Peyer's patch (tissue), 4 donors: ENCODE measurements at places on chromosomes 5 and 9.

DNA sequence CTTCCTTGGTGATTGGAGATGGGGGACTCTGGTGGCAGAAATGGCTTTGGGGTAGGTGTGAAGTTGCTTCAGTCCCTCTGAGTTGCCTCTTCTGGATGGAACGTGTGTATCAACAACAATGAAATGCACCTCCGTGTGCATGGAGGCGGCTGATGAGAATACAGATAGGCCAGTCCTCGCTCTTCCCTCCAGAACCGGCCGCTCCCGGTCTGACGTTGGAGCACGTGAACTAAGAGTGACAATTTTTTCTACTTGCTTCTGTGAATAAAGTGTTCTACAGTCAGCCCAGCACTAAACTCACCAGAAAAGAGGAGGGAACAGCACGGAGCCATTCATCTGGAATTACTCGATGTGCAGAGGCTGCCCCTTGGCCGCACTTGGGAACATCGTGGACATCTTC, 90.7 kb downstream of the ANKRD33B start:
- DNase-seq: no peak

DNA sequence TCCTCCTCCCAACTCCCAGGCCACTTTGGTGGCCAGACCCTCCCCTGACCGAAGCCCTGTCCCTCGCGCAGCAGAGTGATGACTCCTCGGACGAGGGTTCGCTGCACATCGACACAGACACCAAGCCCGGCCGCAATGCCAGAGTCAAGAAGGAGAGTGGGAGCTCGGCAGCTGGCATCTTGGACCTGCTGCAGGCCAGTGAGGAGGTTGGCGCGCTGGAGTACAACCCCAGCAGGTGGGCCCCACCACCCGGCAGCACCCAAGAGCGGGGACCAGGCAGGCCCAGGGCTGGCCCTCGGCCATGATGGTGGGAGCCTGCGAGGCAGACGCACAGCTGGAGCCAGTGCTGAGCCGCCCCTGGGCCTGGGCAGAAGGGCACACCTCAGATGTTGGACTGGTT, 90.6 kb downstream of the PHF2 start:
- no peak for DNase-seq

DNA sequence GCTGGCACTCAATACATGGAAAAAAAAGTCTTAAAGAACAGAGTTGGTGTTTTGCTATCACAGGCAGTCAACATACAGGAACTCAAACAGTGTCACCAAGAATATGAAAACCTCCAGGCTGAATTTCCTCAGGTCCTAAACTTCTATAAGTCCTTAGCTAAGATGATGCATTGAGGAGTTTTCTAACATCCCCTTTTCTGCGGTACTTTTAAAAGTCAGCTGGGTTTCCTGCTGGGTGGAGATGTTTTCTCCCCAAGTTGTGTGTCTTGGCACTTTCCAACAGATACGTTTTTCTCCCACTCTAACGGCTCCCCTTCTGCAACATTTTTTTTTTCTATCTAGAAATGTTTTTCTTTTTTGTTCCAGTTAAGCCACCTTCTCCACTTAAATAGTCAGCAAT, 244.8 kb upstream of the HAPLN1 start:
- DNase-seq: no peak

GRCh38 chr5:168712280-168712924, 133.2 kb upstream of the PANK3 start:
- no peak for DNase-seq

- no peak for DNase-seq
Measured at GRCh38 chr9:13445103-13445500, 165.6 kb upstream of the MPDZ start.

DNA sequence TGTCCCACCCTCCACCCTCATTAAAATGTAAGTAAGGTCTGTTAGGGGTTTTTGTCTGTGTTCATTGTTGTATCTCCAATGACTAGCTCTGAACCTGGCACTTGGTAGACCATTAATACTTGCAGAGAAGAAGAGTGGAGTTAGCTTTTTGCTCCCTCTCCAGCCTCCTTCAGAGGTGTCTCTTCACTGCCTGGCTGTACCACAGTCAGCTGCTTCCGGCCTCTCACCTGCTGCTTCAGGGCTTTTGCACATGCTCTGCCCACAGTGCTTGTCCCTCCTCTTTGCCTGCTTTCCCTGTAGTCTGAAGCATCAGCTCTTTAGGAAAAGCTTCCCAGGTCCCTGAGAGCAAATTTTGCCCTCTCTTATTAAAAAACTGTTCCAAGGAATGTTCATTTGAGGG, 83.6 kb downstream of the SNX24 start:
- no peak for DNase-seq

- no peak for DNase-seq
Measured at GRCh38 chr5:157182143-157182757, 1.6 kb downstream of the ITK start.

DNA sequence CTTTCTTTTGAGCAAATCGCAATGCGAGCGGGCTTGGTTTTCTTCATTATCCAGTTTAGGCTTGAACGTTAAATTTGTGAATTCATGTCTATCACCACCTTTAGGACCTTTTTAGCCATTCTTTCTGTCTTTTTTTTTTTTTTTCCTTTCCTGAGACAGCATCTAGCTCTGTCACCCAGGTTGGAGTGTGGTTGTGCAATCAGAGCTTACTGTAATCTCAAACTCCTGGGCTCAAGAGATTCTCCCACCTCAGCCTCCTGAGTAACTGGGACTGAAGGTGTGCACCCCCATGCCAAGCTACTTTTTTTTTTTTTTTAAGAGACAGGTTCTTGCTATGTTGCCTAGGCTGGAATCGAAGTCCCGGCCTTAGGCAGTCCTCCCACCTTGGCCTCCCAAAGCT, 39.2 kb upstream of the LRRC14B start:
- no peak for DNase-seq

DNA sequence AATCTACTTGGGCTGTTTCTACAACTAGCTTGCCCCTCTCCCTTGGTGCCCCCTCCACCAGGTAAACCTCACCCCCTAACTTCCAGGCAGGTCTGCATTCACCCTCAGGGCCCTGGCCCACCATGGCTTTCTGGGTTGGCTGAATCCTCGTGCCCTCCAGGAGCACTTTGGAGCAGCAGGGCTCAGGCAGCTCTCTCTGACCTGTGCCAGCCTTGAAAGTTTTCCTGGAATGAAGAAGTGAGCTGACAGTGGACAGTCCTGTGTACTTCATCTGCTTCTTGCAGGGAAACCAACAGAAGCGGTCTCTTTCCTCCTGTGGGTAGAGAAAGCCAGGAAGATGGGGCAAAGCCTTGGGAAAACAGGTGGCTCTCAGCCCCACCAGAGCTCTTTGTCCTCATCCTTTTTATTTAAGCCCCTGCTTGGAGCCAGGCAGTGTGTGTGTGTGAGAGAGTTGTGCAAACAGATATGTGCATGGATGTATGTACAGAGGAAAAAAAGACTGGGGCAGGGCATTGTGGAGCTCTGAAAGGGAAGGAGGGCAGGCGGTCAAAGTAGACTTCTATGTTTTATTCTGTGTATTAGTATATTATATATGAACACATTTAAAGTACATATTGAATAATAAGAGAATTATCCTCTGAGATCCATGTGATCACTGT, 62.3 kb upstream of the SPRY4 start:
- no peak for DNase-seq

DNA sequence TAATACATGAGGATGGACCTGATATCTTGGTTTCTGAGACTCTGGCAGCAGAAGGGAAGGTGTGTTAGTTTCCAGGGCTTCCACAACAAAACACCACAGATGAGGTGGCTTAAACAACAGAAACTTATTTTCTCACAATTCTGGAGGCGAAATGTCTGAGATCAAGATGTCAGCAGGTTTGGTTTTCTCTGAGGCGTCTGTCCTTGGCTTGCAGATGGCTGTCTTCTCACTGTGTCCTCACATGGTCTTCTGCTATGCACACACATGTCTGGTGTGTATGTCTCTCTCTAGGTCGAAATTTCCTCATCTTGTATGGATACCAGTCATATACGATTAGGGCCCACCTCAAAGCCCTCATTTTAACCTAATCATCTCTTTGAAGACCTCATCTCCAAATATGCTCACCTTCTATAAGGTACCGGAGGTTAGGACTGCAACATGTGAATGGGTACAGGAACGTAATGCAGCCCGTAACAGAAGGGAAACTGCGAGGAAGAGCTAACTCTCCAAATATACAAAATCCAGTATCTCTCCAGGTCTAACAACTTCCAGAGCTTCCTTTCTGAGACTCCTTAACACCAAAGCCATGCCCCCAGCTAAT, 139.8 kb upstream of the SMARCA2 start:
- DNase-seq: no peak

- no peak for DNase-seq
Measured at GRCh38 chr5:142175461-142176142, 67.0 kb downstream of the NDFIP1 start.

DNA sequence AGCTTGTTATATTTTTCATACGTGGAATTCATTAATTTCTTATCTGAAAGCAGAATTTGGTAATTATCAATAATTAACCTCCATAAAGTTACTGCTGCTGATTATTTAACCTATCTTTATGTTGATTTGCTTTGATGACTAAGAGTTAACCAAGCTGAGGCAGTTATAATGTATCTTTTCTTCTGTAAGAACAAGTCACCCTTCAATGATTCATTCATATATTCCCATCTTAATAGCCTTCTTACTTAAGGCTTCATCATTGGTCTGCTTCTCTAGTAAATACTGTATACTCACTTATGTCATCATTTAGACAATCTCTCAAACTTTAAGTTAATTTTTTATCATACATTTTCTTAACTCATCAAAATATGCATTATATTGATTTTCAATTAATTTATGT, 592.2 kb downstream of the ANXA1 start:
- no peak for DNase-seq

- no peak for DNase-seq
Measured at GRCh38 chr5:5953584-5954274, 424.6 kb downstream of the MED10 start.

- no peak for DNase-seq
Measured at GRCh38 chr5:14212838-14213237, 69.7 kb downstream of the TRIO start.

DNA sequence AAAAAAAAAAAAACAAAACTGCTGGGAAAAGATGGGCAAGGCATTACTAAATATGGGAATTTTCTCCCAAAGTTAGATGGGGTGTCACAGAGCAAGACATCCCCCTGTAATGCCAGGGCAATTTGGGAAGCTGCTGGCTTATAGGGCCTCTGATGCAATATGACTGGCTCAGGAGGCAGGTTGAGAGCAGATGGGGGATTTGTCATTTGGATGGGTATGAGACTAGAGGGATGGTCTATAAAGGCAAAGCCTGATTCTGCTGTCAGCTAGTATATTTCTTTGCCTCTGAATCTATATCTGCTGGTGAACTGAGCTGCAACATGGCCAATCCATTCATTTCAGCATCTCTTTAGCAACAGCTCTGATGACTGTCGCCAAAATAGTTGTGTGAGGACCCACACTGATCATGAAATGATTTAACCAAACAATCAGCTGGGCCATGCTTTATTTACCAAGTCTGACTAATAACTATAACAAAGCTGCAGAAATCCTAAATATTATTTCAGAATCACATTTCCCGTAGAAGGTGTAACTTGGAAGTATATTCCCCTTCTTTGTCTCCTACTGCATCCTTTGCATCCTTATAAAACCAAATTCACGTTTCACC, 455.1 kb upstream of the ZNF608 start:
- no peak for DNase-seq

- peak; percentile 39 for DNase-seq
Measured at GRCh38 chr9:134961331-134962064, 43.8 kb upstream of the FCN1 start.

- DNase-seq: peak; percentile 77
Measured at GRCh38 chr9:131585375-131585774, 40.1 kb downstream of the PRRT1B start.

DNA sequence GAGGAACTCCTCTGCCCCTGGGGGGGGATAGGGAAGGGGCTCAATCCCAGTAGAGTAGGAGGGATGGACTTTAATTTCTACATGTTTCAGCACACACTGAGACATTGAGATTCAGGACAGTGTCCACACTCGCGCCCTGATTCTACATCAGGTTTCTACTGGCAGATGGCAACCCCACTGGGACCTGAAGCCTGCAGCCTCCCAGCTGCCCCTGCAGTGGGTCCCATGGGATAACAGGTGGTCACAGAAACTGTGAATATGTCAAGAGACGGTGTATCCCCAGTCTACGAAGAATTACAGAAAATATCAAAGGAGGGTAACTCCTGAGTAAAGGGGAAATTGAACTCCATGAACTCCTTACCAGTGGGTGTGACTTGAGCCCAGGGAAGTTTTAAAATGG, 2.4 kb upstream of the TERT start:
- DNase-seq: no peak

- DNase-seq: peak; percentile 76
Measured at GRCh38 chr9:16726718-16727451, 143.6 kb downstream of the BNC2 start.

DNA sequence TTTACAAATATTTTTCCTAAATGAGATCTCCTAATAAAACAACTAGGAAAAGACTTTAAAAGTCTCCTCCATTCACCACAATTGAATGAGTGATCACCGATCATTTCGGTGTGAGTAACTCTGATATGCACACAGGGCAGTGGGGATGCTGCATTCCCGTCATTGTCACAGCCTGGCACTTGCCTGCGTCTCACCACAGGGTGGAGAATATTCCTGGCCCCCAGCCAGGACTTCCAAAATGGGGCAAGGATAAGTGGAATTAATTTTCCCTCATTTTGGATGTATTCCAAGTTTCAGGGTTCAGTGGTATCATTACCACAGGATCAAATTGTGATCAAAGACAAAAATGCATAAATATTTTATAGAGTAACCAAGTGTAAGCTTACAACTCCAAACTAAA, 107.1 kb downstream of the CTNND2 start:
- DNase-seq: no peak

DNA sequence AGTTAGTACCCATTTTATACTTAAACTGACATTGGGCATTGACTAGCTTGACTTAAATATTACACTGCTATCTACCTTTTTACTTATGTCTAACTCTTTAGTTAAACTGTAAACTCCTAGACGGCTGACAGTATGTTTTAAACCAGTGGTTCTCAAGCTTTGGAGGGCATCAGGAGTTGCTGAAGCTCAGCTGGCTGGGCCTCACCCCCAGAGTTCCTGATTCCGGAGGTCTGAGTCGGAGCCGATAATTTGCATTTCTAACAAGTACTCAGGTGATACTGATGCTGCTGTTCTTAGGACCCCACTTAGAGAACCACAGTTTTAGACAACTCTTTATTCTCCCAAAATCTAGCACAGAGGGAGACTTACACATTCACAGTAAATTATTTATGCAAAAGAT, 63.3 kb upstream of the PCA3 start:
- no peak for DNase-seq

DNA sequence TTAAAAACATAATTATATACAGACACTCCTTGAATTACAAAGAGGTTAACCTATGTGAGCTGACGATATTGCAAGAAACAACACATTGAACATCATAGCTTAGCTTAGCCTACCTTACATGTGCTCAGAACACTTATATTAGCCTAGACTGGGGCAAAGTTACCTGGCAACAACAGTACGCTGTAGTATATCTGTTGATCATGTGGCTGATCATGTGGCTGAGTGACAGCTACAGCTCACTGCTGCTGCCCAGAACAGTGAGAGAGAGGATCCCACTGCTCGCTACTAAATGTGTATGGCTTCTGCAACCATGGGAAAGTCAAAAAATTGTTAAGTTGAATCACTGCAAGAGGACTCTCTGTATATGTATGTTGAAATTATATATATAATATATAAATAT, 169.9 kb downstream of the CDH9 start:
- no peak for DNase-seq

- DNase-seq: no peak
Measured at GRCh38 chr5:176817841-176818377, 7.5 kb downstream of the UNC5A start.

GRCh38 chr5:68405784-68406743, 190.5 kb downstream of the PIK3R1 start:
- no peak for DNase-seq

GRCh38 chr9:74644023-74644422, 146.9 kb downstream of the RORB start:
- no peak for DNase-seq

- no peak for DNase-seq
Measured at GRCh38 chr9:7770111-7770510, 29.5 kb downstream of the DMAC1 start.
